Inflammatory macrophage treated with lipopolysaccharide for 1 hour (primary cell): ENCODE measurements at places on chromosomes 4 and X.
A peak's percentile ranks its signal among the peaks of the same experiment; 100 is the strongest.

GRCh38 chr4:169756971-169757574, 671 bp downstream of the HPF1 start:
- no peak for DNase-seq

DNA sequence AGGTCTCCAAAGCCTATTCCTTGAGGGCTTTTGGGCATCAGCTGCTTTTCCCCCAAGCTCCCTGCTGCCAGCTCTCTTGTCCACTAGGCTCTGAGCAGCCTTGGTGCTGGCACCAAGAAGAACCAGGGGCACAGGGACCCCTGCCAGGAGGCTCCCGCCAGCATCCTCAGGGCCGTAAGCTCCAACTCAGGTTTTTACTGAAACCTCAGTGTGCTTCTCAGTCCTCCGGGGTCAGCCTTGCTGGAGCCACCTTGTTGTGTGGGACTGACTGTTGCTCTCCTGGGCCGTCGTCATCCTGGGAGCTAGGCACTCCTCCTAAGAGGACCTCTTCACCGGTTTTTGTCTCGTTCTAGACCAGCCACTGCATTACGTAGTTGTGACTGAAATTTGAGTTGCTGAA, 38.9 kb downstream of the NOP14 start:
- DNase-seq: no peak

GRCh38 chrX:6071731-6072130, 156.9 kb downstream of the NLGN4X start:
- no peak for DNase-seq

DNA sequence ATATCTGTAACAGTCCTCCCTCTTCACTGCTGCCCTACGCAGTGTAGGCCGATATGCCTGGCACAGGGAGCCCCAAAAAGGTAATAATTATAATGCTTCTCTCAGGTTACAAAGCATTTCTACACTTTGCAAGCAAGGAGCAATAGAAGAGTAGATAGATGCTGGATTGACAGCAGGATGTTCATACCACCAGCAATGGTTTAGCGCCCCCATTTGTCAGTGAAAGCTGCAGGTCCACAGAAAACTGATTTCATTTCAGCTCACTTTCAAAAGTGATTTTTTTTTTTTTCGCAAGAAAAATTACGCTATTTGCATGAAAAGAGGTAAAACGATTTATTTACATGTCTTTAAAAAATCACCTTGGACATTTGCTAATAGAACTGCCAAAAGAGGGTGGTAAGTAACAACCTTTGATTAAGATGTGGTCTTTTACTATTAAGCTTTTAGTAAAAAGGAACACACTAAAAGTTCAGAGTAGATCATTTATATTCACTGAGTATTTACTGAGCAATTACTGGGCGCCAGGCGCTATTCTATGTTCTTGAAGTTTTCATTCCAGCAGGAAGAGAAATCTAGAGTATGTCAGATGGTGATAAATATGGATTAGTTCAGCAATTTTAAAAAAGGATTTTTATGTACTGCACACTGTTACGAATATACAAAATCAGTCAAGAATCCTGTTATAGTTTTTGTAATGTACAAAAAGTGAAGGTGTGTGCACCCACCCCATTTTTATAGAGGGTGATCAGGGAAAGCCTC, 34.4 kb downstream of the HPF1 start:
- no peak for DNase-seq

DNA sequence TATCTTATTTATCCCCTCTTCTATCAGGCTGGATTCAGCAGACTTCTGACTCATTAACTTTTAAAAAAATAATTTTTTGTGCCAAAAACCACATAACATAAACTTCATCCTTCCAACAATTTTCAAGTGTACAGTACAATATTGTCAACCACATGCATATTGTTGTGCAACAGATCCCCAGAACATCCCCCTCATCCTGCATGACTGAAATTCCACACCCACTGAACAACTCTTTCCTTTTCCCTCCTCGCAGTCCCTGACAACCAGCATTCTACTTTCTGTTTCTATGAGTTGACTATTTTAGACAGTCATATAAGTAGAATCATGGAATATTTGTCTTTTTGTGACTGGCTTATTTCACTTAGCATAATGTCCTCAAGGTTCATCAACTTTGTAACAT, 2.2 kb upstream of the MID2 start:
- DNase-seq: peak; percentile 40

GRCh38 chrX:40402831-40403533, 177.8 kb upstream of the ATP6AP2 start:
- DNase-seq: peak; percentile 21

DNA sequence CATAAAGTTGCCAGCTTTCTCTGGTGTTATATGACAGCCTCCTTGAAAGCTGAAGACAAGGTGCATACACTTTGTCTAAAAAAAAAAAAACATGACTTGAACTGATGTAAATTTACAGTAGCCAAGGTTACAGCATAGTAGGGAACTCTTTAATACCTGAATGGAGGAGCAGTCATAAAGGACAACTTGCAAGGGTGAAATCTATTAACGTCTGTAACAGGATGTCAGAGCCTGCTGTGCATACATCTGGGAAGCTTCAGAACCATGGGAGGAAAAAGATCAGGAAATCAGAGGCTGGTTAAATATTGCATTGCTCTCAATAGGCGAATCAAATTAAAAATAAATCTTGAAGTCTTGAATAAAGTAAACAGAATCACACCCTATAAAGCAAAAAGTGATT, 484.0 kb upstream of the CTSO start:
- no peak for DNase-seq

GRCh38 chrX:28312965-28313364, 274.3 kb upstream of the IL1RAPL1 start:
- DNase-seq: no peak

GRCh38 chr4:6005175-6005574, 13.1 kb downstream of the C4orf50 start:
- DNase-seq: no peak

GRCh38 chrX:66676413-66676812, 37.5 kb upstream of the EDA2R start:
- no peak for DNase-seq

GRCh38 chrX:16845686-16846085, 24.5 kb downstream of the RBBP7 start:
- no peak for DNase-seq

GRCh38 chrX:41382714-41383645, 49.0 kb downstream of the DDX3X start:
- DNase-seq: peak; percentile 41

DNA sequence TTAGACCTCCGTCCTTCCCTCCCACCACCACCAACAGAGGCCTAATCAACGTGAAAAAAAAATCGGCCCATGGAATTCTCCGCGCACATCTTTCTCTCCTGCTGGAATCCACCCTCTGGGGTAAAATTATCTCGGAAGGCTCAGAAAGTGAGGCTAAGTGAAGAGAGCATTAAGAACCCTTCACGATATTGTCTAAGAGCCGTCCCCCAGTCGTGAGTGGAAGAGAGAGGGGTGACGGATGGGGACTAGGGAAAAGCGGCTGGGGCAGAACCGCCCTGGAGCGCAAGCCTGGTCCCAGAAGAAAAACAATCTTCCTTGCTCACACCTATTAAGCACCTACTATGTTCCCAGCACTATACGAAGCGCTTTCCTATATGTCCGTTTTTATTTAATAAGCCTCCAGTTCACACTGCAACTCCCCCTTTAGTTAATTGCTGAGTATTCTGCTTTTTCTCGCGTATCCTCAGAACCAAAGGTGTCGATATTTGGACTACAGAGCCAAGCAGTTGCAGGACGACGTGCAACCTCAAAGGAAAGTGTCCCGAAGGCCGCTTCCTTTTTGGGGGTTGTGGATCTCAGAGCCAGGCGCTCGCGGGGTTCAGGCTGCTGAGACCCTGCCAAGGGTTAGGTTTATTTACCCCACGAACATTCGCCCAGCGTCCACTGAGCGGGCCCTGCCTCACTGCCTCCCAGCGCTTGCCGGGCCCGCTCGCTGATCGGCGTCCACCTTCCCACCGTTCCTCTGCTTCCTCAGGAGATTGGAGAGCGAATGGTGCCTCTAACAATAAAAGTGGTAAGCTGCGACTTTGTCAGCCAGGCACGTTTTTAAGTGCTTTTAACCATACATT, 889 bp downstream of the MGARP start:
- no peak for DNase-seq

DNA sequence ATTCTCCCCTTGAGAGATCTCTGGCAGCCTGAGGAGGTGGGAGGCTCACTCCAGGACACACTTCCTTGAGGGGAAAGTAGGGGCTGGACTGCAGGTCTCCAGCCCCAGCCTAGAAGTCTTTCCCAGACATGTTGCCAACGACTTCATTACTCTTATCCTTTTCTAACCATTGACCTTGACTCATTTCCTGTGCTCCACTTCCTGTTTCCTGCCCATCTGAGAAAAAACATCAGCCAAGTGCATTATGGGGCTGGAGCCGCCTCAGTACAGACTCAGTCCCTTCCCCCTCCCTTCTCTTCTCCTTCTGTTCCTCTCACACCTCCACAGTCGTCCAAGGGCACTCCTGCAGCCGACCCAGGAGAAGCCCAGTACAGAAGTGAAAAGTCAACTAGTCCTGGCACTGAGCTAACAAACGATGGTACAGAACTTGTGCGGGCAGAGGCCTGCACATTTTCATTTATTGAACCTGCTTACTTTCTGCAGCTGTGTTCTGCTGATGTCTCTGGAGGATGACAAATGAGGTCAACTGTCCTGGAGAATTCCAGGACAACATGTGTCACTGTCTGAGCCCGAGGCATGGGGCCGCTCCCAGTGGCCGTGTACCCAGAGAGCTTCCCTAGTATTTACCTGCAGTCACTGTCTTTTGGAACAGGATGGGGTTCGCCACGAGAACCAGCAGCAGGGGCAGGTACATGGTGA, 20.1 kb downstream of the GPR143 start:
- DNase-seq: no peak

DNA sequence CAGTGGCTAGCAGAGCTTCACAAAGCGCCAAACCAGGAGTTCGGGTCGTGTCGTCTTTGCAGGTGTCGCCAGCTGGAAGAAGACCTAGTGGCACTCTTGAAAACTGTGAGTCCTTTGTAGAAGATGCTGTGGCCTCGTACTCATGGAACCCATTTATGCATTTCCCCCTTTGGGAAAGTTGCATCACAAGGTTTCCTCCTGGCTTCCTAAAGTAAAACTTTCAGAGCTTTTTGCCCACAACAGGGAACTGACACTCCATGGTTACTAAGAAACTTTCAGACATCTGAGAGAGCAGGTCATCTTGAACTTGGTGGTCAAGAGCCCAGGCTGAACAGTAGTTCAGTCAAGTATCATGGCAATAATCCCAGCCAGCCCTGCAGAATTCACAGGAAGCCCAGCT, 15.9 kb upstream of the NOCT start:
- peak; percentile 5 for DNase-seq

DNA sequence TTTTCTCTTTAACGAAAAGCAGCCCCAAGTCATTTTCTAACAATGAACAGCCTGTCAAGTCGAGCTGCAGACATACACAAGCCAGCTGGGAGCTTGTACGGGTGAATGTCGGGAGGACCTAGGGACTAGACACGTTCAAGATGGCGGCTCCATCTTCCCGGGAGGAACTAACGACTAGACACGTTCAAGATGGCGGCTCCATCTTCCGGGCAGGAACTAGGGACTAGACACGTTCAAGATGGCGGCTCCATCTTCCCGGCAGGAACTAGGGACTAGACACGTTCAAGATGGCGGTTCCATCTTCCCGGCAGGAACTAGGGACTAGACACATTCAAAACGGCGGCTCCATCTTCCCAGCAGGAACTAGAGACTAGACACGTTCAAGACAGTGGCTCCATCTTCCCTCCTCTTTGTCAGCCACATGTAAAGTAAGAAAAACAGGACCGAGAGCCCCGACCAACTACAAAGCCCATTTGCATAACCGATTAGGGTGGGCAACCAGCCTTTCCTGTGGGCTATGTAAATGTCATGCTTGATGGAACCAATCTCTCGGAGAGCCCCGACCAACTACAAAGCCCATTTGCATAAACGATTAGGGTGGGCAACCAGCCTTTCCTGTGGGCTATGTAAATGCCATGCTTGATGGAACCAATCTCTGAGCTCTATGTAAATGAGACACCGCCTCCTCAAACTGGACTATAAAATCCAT, 175.5 kb downstream of the DHRSX start:
- peak; percentile 33 for DNase-seq

DNA sequence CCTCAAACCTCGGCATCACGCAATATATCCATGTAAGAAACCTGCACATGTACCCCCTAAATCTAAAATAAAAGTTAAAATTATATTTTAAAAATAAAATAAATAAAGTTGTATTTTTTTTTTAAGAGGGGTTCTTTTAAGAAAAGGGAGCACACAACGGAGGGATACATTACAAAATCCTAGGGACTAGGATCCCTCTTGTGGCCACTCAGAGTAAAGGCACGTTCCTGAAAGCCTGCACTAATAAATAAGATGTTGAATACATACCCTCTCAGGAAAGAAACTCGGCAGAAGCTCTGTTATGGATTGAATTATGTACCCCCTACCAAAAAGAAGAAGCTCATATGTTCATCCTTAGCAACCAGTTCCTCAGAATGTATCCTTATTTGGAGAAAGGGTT, 50.9 kb upstream of the PRDX4 start:
- peak; percentile 3 for DNase-seq

DNA sequence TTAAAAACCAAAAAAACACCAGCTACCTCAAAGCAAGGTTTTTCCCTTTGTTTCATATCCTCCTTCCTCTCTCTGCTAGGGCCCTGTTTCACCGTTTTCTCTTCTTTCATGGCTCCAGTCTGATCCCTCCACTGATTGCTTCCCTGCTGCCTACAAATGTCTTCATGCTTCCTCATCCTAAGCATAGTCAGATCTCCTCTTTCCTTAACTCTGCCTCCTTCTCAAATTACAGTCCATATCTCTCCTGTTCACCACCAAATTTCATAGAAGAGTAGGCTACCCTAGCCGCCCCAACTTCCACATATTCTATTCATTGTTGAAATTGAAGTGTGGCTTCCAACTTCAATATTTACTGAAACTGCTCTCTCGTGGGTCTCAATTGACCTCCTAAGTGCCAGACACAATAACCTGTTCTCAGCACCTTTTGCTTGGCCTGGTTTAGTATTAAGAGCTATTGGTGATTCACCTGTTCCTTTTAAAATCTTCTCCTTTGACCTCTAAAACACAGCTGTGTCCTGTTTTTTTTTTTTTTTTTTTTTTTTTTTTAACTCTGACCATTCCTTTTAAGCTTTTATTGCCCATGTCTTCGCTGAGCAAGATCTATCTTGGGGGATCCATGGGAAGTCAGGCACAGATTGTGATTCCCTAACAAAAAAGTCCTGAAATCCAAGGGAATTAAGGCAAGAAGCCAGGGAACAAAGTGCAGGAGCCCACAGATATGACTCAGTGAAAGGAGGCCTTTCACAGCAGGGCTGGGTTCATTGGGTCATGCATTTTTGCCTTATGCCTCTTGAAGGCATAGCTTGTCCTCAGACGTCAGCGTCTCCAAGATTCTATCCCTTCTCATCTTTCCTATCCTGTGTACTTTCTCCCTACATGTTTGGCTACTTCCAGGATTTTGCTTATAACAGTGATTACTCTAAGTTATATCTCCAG, 85.4 kb downstream of the RPS3A start:
- DNase-seq: no peak

GRCh38 chrX:72120837-72121236, 10.9 kb downstream of the RTL5 start:
- no peak for DNase-seq
